Ascending aorta (tissue), 2 donors: ENCODE measurements at places on chromosomes 11 and 22. TPM values are rescaled to one million over a fixed set of nuclear protein-coding genes. Genes with fewer than 3 reads are reported as not detected.

The SLC1A2 gene
- total RNA-seq = 0.32 TPM

The MYRF gene
- total RNA-seq = not detected

DNA sequence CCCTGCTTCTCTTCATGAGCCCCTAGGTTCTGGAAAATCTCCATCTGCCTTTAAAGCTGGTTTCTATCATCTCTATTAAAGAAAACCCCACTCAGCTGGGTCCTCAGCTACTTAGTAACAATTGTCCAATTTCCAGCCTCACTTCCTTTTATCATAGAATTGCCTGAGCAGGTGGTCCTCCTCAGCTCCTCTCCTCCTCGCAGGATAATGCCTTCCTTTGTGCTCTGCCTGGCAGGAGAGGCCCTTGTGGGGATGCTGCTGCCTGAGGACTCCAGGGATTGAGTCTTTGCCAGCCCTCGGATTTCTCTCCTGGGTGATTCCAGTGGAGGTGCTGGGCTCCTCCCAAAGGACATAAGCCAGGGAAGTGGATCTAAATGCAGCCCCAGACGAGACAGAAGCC, 448.3 kb downstream of the INSC start:
- no peaks in the 10 kb centered on the region for H3K36me3 ChIP-seq
- no peak overlapping the region for H3K4me3 ChIP-seq
- H3K27ac ChIP-seq = no peak overlapping the region
- DNase-seq = no peak
- H3K4me1 ChIP-seq = no peaks in the 10 kb centered on the region
- H3K27me3 ChIP-seq = no peaks in the 10 kb centered on the region

- no peaks in the 10 kb centered on the region for H3K4me1 ChIP-seq
- H3K27me3 ChIP-seq = no peaks in the 10 kb centered on the region
- no peaks in the 10 kb centered on the region for H3K36me3 ChIP-seq
- H3K4me3 ChIP-seq = no peak overlapping the region
- no peak for DNase-seq
Observed at GRCh38 chr11:8338138-8338537, 74.5 kb upstream of the LMO1 start.

DNA sequence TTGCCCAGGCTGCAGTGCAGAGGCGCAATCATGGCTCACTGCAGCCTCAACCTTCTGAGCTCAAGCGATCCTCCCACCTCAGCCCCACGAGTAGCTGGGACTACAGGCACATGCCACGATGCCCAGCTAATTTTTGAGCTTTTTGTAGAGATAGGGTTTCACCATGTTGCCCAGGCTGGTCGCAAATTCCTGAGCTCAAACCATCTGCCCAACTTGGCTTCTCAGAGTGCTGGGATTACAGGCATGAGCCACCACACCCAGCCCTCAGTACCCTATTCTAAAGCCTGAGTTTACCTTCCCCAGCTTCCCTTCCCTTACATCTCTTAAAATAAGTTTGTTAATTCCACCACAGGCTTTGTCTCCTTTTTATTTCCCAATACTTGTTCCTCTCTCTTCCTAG, 59.1 kb downstream of the AMBRA1 start:
- H3K27me3 ChIP-seq = no peaks in the 10 kb centered on the region
- no peak overlapping the region for H3K4me3 ChIP-seq
- no peaks in the 10 kb centered on the region for H3K4me1 ChIP-seq
